Esophagus squamous epithelium (tissue), 5 donors: ENCODE measurements at places on chromosomes 13 and 19.

GRCh38 chr19:31402529-31403316 lies 53.5 kb upstream of the TSHZ3 start:
- DNase-seq = no peak

- DNase-seq = no peak
These were observed 5.4 kb downstream of the NLRP12 start for GRCh38 chr19:53818756-53819155.

DNA sequence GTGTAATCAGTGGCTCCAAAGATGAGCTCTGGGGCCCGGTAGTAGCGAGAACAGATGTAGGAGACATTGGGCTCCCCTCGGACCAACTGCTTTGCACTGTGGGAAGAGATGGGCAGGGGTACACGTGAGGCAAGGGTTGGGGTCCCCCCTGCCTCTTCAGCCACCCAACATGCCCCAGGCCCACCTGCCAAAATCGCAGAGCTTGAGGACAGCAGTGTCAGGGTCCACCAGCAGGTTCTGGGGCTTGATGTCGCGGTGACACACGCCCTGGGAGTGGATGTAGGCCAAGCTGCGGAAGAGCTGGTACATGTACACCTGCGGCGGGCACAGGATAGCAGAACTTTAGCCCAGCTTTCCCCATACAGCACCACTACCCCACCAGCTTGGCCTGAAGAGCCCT lies 8.0 kb downstream of the GSK3A start:
- DNase-seq = no peak

DNA sequence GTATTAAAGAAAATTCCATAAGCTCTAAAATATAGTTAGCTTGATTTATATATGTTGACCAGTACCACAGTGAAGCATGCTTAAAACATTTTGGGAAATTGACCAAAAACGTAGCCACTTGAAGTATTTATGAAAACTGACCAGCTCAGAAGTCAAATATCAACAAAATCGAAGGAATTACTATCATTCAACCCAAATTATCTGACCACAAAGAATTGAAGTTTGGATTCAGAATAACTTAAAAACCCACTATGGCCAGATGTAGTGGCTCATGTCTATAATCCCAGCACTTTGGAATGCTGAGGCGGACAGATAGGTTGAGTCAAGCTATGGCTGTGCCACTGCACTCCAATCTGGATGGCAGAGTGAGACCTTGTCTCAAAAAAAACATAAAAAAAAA lies 31.9 kb downstream of the GPALPP1 start:
- no peak for DNase-seq

GRCh38 chr19:48454150-48454730 lies 1.1 kb upstream of the KCNJ14 start:
- DNase-seq = no peak

DNA sequence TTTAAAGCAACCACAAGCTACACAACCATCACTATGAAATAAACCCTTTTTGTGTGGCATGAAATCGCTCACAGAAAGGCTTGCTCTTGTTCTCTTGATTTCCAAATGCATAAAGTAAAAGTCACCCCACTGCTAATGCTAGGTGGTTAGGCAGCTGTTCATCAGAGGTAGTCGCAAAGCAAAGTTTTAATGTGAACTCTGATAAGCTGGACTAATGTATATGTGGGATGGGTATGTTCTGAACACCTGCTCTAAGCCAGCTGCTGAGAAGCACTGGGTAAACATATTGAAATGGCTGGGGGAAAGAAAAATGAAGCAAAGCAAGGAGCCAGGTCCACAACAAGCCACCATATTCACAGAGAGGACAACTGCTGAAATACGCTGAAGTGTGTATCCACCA lies 142.3 kb downstream of the KLF12 start:
- DNase-seq = no peak

- DNase-seq = no peak
These were observed 2.8 kb upstream of the SLC25A15 start for GRCh38 chr13:40786568-40786996.

DNA sequence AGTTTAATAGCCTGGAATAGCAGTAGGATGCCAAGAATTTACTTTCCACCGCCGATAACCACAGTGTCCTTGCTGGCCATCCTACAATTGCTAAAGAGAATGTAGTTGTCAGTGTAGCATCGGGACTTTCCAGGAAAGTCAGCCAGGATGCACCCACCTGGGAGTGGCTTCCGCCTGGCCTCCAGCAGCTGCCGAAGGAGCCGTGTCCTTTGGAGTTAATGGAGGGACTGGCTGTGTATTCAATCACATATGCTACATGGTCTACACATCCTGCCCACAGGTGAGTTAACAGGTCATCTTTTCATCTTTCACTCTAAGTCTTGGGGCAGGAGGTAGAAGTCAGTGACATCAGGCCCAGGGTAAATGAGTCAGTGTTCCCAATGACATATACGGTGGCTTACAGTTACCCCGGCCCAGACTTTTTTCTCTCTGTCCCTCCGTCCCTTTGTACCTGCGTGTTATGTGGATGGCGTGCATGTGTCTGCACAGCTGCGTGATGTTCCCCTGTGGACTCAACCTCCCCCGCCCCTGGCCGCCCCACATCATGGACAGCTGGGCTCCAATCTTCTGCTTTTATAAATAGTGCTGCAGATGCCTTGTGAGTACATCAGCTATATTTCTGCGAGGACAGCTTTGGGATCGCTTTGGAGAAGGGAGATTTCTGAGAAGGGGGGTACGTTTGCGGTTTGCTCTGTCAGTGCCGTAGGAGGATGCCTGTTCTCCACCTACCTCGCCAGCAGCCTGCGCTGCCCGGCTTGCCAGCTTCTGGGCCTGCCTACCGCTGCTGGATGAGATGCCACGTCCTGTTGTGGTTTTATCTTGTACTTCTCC lies 63.1 kb downstream of the ATP11A start:
- DNase-seq = no peak
